ENCODE measurements at places on chromosomes 16 and 17. TPM values are rescaled to one million over a fixed set of nuclear protein-coding genes. Genes with fewer than 3 reads are reported as not detected.

DNA sequence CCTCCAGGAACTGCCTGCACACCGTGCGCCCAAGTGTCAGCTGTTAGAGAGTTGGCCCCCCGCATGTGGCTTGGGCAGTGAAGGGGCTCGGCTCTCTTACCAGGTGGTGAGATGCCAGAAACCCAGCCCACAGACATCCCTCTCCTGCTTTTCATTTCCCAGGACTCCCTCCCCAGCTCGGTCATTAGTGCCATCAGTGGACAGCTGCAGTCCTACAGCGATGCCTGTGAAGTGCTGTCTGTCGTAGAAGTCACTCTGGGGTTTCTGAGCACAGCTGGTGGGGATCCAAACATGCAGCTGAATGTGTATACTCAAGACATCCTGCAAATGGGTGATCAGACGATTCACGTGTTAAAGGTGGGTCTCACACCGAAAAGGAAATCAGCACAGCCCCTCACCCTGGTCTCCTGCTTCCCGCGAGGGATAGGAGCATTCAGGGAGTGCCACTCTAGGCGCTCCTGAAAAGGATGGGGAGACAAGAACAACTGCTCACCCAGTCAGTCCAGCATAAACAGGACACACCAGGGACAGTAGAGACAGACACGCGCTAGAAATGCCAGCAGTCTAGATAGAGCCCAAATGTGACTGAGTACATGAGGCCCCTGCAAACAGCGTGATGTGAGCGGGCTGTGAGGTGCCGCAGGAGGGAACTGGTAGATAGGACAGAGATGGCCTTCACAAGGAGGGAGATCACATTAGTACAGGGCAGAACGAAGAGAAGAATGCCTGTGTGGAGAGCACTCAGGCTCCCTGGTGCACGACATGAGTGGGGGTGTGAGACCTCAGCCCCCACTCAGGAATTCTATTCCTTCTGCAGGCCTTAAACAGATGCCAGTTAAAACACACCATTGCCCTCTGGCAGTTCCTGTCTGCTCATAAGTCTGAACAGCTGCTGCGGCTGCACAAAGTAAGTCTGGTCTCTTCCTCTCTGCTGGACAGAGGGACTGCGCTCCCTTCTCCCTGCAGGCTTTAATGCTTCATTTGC, 25.7 kb upstream of the ENDOV start:
- no peak overlapping the region for H3K27ac ChIP-seq
- H3K27me3 ChIP-seq = no peaks in the 10 kb centered on the region
- no peaks in the 10 kb centered on the region for H3K36me3 ChIP-seq
- DNase-seq = no peak
- H3K4me1 ChIP-seq = no peaks in the 10 kb centered on the region

DNA sequence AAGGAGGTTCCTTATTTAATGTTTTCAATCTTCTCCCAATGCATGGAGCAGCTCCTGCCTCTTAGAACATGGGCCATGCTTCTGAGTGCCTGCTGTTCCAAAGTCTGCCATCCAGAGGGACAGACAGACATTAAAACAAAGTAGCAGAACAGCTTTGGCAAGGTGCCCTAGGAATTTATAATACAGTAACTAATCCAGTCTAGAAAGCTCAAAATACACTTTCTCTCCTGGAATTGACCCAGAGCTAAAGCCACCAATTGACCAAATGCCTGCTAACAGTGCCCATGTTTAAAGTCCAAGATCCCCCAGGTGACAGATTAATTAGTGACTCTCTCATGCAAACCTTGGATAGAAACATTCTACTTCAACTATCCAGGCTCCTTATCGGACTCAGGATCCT, 11.1 kb upstream of the CHRNE start:
- H3K27me3 ChIP-seq = no peaks in the 10 kb centered on the region
- no peak for DNase-seq
- H3K4me1 ChIP-seq = peaks cover 6% of the 10 kb centered on the region
- no peaks in the 10 kb centered on the region for H3K36me3 ChIP-seq
- H3K27ac ChIP-seq = no peak overlapping the region

DNA sequence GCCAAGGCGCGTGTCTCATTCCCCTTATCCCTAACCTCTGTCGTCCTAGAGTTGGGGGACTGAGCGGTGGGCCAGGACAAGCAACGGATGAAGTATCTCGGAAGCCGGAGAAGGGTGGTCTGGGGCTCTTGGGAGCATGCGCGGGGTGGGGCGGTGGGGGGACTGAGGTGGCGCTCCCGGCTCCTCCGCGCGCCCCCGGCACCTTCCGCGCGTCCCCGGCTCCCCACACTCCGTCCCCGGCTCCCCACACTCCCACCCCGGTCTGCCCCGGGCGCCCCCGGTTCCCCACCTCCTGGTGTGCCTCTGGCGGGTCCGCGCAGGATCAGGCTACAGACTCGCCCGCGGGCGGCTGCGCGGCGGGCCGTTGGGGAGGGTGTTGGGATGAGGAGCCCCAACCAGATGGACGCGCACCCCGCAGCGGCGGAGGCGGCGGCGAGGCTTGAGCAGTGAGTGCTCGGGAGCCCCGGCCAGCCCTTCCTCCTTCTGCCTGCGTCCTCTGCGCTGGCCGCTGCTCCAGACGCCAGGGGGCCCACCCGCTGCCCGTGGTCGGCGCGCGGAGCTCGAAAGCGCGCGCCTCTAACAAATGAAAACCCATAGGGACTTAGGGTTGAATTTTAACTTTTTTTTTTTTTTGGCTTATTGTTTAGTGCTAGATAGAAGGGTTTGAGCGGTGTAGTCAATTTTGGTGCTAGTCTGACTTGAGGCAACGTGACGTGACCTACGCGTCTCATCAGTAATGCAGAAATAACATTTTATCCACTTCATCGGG, 5.6 kb upstream of the CRYM start:
- no peaks in the 10 kb centered on the region for H3K36me3 ChIP-seq
- no peak for DNase-seq
- H3K27me3 ChIP-seq = peaks cover 22% of the 10 kb centered on the region
- peak overlapping the region; percentile 27 for H3K4me3 ChIP-seq
- no peak overlapping the region for H3K27ac ChIP-seq

- H3K4me3 ChIP-seq = no peak overlapping the region
- peaks cover 6% of the 10 kb centered on the region for H3K4me1 ChIP-seq
- H3K27me3 ChIP-seq = no peaks in the 10 kb centered on the region
- no peak overlapping the region for H3K27ac ChIP-seq
These were observed 17.2 kb downstream of the SNTB2 start for GRCh38 chr16:69204172-69204571.

GRCh38 chr17:13989138-13989537, 80.2 kb upstream of the COX10 start:
- H3K27me3 ChIP-seq = no peaks in the 10 kb centered on the region
- no peak overlapping the region for H3K4me3 ChIP-seq
- no peaks in the 10 kb centered on the region for H3K4me1 ChIP-seq
- H3K36me3 ChIP-seq = no peaks in the 10 kb centered on the region

DNA sequence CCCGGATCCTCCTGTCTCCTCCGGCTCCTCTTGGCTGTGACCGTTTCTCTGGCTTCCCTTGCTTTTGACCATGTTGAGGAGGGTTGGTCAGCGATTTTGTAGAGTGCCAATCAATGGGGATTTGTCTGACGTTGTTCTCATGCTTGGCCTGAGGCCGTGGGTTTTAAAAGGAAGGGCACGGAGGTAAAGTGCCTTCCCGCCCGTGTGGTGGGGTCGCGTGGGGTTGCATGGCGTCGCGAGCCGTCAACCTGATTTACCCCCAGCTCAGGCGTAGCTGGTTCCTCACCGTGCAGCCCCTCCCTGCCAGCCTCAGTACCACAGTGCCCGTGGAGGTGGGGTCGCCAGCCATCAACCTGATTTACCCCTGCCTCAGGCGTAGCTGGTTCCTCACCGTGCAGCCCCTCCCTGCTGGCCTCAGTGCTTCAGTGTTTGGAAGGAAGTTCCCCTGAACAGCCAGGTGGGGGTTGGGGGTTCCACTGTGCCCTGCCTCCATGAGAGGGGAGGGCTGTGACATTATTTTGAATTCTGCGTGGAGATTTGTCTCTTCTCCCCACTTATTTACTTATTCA, 5.0 kb downstream of the TPSAB1 start:
- H3K4me3 ChIP-seq = no peak overlapping the region
- peaks cover 20% of the 10 kb centered on the region for H3K27me3 ChIP-seq
- no peak overlapping the region for H3K27ac ChIP-seq
- H3K36me3 ChIP-seq = no peaks in the 10 kb centered on the region
- no peak for DNase-seq

SEC14L5 gene
- 1.9 TPM for total RNA-seq

- H3K27me3 ChIP-seq = no peaks in the 10 kb centered on the region
- no peaks in the 10 kb centered on the region for H3K36me3 ChIP-seq
- no peak overlapping the region for H3K4me3 ChIP-seq
- no peak overlapping the region for H3K27ac ChIP-seq
- no peak for DNase-seq
These were observed 8.5 kb downstream of the CPNE7 start for GRCh38 chr16:89583895-89584644.

GRCh38 chr17:56536766-56537165, 56.7 kb upstream of the NOG start:
- DNase-seq = no peak
- H3K4me1 ChIP-seq = no peaks in the 10 kb centered on the region

IL32 gene
- 50.2 TPM for total RNA-seq

CHST5 gene
- not detected for total RNA-seq

TLCD3B gene
- total RNA-seq = not detected

DNA sequence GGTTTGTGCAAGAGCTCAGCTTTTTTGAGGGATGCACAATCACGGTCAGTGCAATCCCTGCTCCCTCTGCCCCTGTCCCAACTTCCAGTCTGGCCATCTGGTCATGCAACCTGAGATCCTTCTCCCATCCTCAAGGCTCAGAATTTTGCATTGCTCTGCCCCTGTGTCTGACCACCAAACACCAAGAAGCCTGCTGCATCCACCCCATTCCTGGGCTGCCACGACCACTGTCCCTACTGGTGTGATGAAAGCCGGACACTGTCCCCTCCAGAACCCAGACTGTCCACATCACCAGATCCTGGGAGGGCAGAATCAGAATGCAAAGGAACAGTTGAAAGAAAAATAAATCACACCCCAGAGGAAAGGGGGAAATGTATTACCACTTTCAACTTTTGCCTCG, 231.0 kb downstream of the C16orf78 start:
- no peaks in the 10 kb centered on the region for H3K27me3 ChIP-seq
- peaks cover 10% of the 10 kb centered on the region for H3K4me1 ChIP-seq
- no peaks in the 10 kb centered on the region for H3K36me3 ChIP-seq

DNA sequence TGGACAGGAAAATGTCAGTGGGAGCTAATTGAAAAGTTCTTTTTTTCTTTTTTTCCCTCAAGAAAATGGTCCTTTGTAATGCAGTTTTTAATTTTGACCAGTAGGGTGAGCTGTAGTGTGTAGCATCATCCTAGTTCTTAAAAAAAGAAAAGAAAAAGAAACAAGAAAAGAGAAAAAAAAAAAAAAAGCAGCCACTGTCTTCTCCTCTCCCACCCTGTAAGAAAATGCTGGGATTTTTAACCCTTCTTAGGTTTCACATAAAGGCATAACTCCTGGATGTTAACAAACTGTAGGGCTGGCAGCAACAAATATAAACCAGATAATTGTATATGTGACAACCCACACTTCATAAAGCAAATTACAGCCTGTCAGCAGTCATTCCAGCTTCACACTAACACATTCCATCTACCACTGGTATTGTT, 78.1 kb downstream of the SKAP1 start:
- no peak overlapping the region for H3K4me3 ChIP-seq
- DNase-seq = no peak
- H3K27me3 ChIP-seq = no peaks in the 10 kb centered on the region
- H3K27ac ChIP-seq = no peak overlapping the region
- no peaks in the 10 kb centered on the region for H3K36me3 ChIP-seq

DNA sequence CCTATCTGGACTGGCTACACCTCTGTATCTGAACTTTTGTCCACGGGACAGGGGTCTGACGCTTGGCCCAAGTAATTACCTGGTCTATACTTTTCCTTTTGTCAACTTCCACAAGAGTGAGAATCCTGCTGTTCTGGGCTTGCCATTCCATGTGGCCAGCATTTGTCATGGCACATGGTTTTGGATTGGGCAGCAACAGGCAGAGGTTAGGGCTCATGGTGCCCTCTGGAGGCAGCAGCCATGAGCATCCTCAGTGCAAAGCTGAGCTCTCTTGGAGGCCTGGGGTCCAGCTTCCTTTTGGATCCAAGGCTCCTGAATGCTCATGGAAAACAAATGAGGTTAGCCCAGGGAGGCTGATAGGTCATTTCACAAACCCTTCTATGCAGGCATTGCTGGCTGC, 7.5 kb upstream of the EDC4 start:
- H3K4me1 ChIP-seq = peaks cover 48% of the 10 kb centered on the region
- peak overlapping the region; percentile 95 for H3K27ac ChIP-seq
- H3K27me3 ChIP-seq = no peaks in the 10 kb centered on the region

NUDT21 gene
- total RNA-seq = 34.0 TPM

DNA sequence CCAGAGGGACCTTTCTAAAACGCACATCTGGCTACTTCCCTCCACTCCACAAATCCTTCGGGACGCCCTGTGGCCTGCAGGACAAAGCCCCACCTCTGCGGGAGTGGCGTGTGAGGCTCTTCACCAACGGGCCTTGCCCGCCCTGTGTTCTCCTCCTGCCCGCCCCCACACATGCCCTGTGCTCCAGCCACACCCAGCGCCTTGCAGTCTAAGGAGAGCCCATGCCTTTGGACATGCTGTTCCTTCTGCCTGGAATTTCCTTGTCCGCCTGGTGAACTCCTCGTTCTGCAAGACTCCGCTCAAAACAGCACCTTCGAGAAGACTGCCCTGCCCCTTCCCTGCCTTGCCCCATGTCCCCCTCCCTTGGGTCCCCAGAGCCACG, 7.4 kb downstream of the ELOB start:
- H3K4me1 ChIP-seq = peaks cover 19% of the 10 kb centered on the region
- no peaks in the 10 kb centered on the region for H3K27me3 ChIP-seq
- H3K27ac ChIP-seq = peak overlapping the region; percentile 62

- peak overlapping the region; percentile 50 for H3K4me3 ChIP-seq
- DNase-seq = peak; percentile 85
- peak overlapping the region; percentile 95 for H3K27ac ChIP-seq
- peaks cover 12% of the 10 kb centered on the region for H3K36me3 ChIP-seq
These were observed 4.0 kb downstream of the MAFG start for GRCh38 chr17:81923302-81924260.

KRTAP9-8 gene
- total RNA-seq = not detected

DNA sequence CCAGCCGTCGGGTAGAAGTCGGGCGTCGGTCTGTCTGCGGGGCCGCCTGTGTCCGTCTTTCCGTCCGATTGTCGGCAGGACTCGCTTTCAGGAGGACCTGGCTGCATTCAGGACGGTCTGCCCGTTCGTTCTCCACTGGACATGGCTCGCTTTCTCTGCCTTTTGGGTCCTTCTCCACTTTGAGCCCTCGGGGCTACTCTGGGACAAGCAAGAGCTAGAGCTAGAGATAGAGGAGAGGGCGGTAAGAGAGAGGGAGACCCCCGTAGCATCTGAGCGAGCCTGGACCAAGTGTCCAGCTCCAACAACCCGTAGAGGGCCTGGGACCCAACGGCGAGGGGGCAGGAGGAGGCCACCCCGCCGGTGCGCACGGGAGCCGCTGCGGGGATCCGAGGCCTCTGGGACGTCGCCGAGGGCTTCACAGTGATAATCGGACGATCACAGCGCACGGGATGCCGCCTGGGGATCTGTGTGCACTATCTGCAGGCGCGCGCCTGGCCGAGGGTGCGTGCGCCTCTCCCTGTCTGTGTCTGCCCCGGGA, 4.5 kb downstream of the TBX4 start:
- peaks cover 5% of the 10 kb centered on the region for H3K4me1 ChIP-seq
- H3K27ac ChIP-seq = no peak overlapping the region
- DNase-seq = no peak

- DNase-seq = peak; percentile 37
- peaks cover 32% of the 10 kb centered on the region for H3K4me1 ChIP-seq
- no peak overlapping the region for H3K4me3 ChIP-seq
- H3K27ac ChIP-seq = peak overlapping the region; percentile 70
- H3K27me3 ChIP-seq = no peaks in the 10 kb centered on the region
- H3K36me3 ChIP-seq = no peaks in the 10 kb centered on the region
These were observed 31.0 kb upstream of the TRAP1 start for GRCh38 chr16:3748307-3748706.
